ENCODE measurements at places on chromosomes 4 and X. TPM values are rescaled to one million over a fixed set of nuclear protein-coding genes. Genes with fewer than 3 reads are reported as not detected.
A peak's percentile ranks its signal among the peaks of the same experiment; 100 is the strongest.

The FRAS1 gene
- 0.45 TPM for polyA plus RNA-seq

The TLR2 gene
- polyA plus RNA-seq: 190 TPM

The HHIP gene
- polyA plus RNA-seq: 11.6 TPM

The SYTL5 gene
- polyA plus RNA-seq: 2.0 TPM

The MFAP3L gene
- 0.87 TPM for polyA plus RNA-seq

The TEX11 gene
- polyA plus RNA-seq: not detected

DNA sequence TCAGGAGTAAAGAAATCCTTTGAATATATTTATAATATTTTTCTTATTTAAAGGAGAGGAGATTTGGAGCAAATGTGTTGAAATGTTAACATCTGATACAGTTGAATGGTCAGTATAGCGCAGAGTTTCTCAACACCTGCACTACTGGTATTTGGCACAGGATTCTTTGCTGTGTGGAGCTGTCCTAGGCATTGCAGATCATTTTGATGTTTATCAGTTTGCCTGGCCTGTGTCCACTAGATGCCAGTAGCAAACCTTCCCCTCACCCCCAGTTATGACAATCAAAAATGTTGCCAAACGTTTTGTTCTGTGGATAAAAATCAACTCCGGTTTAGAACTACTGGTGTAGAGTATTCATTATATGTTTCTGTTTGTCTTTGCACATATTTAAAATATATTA lies 765.3 kb upstream of the SLIT2 start:
- DNase-seq: peak; percentile 9

DNA sequence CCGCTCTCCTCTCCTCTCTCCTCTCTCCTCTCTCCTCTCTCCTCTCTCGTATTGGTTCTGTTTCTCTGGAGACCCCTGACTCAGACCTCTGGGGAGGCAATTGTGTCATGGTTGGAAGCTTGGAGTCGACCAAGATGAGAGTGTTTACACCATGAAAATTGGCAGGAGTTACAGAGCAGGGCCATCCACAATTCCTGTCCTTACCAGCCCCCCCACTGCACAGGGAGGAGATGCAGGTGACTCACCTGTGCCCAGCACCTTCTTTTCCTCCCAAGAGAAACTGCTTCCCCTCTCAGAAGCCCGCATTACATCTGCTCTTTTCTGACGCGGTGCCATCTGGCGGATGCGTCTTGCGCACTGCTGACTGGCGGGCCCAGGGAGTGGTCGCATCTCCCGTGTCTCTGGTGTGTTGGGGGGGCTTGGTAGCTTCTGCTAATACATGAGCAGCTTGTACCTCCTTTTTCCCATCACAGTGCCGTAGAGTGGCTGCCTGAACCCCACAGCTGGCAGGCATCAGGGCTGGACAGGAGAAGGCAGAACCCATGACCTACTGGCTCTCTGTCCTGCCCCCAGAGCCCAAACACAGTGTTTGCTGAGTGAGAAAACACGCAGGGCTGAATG lies 31.4 kb upstream of the GPR78 start:
- no peak for DNase-seq

GRCh38 chr4:182139491-182139890 lies 103.7 kb upstream of the TENM3 start:
- DNase-seq: peak; percentile 19

GRCh38 chrX:19683817-19684216 lies 168.5 kb upstream of the MAP3K15 start:
- no peak for DNase-seq

DNA sequence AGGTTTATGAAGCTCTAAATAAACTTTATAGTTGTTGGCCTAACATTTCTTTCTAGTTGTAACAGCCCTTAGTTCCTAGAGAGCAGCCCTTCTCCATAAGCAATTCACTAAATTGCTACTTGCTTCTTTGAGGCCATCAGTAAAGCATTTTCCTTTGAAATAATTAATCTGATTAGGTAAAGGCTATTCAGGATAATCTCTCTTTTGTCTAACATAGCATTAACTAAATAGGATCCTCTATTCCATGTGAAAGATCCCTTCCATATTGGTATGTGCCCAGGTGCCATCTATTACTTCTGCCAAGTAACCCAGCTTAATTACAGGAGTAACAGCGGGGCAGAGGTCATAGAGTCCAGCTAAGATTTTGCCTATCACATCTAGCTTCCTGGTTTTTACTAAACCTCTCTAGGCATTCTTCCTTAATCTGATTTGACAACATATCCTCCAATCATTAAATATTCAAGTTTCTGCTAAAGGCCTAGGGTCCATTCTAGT lies 1408.0 kb downstream of the PCDH18 start:
- DNase-seq: no peak

GRCh38 chr4:2914256-2915126 lies 48.7 kb downstream of the NOP14 start:
- no peak for DNase-seq

DNA sequence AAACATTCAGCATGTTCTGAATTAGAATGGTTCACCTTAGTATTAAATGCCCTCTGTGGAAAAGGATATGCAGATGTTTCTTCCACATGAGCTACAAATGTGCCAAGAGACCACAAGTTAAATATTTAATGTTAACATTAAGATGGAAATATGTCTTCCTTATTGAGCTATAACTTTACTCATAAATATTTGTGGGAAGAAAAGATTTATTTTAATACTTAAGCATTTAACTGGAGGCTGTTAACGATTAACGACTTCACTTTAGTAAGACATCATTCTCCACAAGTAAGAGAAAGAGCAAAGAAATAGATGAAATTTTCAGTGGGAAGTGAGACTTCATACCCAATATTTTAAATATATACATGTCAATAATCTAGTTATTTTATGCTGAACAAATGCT lies 1046.0 kb upstream of the GRID2 start:
- DNase-seq: no peak

- no peak for DNase-seq
Observed at GRCh38 chr4:140710908-140711622, 45.1 kb downstream of the TBC1D9 start.

DNA sequence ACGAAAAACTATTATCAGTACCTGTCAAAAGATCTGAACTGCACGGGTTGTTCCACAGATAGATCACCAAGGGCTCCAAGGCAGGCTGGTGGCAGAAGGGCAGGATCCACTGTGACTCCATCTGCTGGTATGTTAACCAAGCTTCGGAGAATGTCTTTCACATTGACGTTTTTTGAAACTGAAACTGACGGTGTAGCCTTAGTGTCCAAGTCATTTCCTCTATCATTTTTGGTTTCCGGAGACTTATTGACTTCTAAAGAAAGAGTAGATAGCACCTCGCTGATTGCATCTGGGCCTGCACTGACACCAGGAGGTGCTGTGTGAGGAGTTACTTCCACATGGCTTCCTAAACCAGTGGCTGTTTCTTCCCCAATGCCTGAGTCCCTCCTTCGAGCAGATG lies 186.9 kb downstream of the LRBA start:
- DNase-seq: no peak

DNA sequence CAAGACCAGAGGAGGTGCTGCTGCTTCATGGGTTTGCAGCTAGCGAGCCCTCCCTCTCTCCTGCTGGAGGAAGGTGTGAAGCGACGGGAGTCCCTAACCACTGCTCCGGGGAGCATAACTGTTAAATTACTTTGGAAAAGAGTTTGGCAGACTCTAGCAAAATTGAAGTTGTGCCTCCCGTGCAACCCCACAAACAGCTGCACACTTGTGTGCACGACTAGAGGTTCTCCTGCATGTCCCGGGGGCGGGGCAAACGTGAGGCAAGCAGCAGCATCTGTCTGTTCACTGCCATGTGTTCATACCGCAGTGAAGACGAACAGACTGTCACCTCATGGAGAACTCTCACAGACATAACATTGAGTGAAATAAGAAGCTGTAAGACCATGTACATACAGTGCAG lies 34.5 kb downstream of the TNIP2 start:
- no peak for DNase-seq

DNA sequence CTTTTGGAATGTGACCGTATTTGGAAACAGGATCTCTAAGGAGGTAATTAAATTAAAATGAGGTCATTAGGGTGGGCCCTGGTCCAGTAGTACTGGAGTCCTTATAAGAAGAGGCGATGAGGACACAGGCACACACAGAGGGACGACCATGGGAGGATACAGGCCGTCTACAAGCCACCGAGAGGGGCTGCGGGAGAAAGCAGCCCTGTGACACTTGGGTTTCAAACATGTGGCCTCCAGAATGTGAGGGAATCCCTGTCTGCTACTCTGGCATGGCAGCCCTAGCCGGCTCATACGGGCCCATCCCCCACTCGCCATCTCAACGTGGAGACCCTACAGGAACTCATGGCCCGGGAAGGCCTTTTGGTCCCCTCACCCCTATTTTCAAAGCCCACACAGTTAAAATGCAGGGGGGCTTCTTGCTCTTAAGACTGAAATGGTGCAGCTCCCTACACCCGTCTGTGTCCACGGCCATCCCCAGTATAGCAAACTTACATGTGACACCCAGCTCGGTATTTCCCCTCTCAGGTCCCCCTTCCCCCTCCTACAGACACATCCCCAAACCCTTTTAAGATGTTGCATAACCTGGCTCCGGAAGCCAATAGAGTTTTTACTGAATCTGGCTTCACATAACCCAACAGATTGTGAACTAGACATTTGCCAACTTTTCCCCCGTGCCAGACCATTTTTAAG lies 124.1 kb upstream of the TBL1X start:
- DNase-seq: peak; percentile 92

- peak; percentile 9 for DNase-seq
Observed at GRCh38 chr4:8911316-8912088, 39.9 kb upstream of the HMX1 start.

DNA sequence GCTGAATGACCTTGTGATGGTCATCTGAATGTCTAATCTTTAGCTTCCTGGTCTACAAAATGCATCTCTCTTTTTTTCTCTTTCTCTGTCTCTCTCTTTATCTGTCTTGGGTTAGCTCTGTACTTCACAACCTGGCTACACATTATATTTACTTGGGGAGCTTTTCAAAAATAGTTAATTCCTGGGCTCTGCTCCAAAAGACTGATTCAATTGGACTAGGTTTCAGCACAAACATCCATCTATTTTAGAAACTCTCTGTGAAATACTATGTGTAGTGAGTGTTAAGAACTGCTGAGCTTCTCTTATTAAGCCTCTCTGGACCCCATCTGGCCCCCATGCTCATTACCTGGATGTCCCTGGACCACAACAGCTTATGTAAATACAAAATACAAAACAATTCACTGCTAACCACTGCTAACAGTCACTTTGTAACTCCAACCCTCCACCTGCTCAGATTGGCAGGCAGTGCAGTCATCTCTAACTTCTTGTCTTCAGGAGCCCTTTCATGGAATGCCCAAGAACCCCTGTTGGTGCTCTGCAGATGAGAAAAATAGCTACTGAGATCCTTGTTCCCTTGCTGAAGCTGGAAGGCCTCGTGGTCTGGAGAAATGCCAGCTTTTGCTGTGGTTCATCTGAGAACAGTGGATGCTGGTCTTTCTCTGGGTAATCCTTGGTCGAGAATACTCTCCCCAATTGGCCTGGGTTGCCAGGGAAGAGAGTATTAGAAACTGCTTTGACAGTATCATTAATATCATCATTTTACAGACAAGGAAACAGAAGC lies 14.8 kb upstream of the BOD1L1 start:
- DNase-seq: no peak

All from lung (tissue), 17 donors.